GM12892 (cell line): ENCODE measurements at places on chromosomes 6 and 20.

DNA sequence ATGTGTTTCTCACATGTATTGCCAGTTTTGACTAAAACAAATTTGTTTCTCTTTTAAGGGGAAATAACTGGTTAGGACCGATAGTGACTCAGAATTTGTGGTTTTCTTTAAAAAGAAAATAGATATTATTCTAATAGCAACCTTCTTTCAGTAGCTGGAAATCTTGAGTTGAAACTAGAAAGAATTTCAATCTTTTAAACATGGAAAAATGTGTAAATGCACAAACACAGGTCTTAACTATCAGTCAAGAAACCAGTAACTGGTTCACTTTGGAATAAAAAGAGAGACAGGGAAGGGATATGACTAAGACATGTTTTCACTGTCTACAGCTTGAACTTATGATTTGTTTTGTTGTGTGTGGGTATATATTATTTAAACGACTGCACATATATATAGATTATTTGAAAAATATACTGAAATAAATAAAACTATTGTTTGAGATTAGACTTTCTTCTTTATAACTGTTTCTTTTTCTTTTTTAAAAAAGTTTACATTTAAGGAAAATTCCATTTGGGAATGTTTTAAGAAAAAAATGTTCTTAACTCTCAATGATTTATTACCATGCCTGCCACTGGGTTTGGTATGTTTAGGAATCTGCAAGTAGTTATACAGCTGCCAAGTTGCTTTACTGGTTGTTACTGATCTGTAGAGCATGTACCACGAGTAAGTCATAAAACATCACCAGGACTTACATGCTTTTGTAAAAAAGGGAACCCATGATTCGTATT is 753.3 kb upstream of the MARCKS start:
- no peak for DNase-seq

DNA sequence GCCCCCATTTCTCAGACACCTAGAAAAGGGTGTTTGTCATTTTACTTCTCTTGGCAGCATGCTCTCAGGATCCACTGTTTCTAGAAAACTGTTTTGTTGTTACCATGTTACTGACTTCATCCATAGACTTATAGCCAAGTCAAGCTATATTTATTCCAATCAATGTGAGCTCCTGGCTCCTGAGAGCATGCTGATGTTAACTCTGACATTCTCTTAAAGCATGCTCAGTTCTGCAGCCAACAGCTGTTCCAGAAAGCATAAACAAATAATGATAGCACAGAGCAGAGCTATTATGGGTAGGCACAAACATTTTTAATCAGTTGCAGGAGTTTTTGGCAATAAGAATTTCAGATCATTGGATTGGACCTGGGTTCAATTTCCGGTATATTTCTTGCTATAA is 92.4 kb upstream of the CEP85L start:
- no peak for DNase-seq

GRCh38 chr20:53866794-53867740 is 203.3 kb downstream of the BCAS1 start:
- no peak for DNase-seq

DNA sequence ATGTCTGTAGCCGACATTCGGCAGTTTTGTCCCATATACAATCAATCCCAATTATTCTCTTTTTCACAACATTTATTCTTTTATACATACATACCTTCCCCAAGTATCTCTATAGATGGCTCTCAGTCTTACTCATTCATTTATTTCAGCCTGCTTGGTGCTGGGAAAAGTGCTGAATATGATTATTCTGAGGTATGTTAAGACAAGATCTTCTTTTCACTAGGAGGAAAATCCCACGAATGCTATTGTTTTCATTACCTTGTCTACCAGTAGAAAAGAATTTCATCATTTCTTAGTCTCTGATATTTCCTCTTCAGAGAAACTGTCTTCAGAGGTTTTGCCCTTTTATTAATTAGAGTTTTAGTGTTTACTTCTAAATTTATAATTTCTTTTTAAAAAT is 13.7 kb upstream of the BPIFA3 start:
- DNase-seq = no peak

- no peak for DNase-seq
Observed at GRCh38 chr6:43702534-43703440, 15.2 kb upstream of the MRPS18A start.

- no peak for DNase-seq
Observed at GRCh38 chr6:47650553-47651432, 47.6 kb upstream of the ADGRF4 start.

DNA sequence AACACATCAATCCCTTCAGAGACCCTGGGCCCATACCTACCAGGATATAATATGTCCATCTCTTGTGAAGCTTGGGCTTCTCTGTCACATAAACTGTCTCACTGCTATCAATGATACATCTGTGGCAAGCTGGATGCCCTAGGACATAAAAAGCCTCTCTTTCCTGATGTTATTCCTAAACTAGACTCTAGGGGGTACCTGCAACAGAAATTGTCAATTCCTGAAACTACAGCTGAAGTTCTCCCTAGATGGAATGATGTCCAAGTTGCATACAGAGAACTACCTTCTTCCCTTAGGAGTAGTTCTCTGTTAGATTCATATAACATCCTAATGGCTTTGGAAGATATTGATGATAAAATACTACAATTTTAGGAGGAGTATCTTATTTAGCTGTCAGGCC is 35.8 kb downstream of the TBX18 start:
- DNase-seq = no peak

DNA sequence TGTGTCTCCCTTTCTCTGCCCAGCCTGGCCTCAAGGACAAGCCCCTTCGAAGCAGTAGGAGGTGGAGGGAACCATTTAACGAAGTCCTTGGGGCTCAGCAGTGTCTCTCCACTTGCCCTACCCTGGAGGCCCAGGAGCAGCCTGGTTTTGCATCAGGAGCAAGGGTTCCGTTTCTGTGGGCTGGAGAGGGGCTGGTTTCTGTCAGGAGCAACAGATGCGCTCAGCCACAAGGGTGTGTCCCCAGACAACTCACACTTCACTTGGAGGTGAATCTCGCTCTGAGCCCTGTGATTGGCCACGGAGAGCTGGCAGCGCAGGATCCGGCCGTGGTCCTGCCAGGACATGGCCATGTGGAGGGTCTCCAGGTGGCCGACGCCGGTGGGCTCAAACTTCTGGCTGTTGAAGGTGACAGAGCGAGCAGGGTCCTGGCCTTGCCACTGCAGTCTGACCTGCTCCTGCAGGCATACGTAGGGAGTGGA is 6.9 kb downstream of the SIGLEC1 start:
- no peak for DNase-seq

DNA sequence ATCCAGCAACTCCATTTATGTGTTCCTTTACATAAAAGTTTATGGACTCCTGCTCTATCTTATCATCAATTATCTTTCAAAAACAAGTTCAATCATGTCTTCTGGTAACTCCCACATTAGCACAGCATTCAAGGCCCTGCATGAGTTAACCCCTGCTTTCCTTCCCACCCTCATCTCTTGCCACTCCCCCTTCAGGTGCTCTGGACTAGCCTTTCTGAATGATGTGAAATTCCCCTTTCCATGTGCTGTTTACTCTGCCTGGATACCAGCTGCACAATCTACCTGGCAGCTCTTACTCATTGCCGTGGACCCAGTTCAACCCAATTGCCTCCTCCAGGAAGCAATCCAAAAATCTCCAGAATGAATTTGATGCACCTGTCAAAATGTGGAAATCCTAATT is 11.9 kb downstream of the ADGRF4 start:
- no peak for DNase-seq

DNA sequence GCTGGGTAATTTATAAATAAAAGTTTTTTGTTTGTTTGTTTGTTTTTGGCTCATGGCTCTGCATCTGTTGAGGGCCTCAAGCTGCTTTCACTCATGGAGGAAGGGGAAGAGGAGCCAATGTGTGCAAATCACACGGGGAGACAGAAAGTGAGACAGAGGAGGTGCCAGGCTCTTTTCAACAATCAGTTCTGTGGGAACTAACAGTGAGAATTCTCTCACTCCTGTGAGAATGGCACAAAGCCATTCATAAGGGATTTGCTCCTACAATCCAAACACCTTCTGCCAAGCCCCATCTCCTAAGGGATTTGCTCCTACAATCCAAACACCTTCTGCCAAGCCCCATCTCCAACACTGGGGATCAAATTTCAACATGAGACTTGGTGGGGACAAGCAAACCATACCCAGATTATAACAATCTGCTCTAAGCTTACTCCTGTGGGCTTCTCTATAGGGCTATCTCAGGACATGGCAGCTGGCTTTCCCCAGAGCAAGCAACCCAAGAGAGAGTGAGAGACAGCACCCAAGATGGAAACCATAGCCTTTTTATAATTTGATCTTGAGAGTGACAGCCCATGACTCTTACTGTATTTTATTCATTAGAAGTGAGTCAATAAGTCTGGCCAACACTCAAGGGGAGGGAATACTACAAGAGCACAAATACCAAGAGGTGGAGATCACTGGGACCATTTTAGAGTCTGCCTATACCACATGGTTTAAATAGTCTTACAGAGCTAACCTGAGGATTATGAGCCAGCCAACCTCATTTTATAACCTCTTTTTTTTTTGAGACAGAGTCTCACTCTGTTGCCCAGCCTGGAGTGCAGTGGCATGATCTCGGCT is 22.8 kb upstream of the LRRC1 start:
- no peak for DNase-seq

DNA sequence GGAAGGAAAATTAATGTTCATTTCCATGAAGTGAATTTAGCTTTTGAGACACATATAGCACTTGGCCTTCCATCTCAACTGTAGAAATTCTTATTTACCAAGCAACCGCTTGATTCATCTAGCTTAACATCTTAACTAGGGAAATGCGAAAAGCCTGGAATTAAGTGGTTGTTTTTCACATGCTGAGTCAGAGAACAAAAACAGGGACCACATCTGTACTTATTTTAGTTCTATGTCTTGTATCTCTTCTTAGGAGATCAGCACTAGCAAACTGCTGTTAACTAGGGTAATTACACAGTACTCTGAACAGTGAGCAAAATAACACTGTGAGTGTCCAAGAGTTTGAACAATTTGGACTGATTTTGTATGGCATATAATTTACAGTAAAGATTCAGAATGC is 590.9 kb upstream of the NRSN1 start:
- no peak for DNase-seq

- no peak for DNase-seq
Observed at GRCh38 chr20:1209447-1210387, 6.5 kb downstream of the C20orf202 start.

DNA sequence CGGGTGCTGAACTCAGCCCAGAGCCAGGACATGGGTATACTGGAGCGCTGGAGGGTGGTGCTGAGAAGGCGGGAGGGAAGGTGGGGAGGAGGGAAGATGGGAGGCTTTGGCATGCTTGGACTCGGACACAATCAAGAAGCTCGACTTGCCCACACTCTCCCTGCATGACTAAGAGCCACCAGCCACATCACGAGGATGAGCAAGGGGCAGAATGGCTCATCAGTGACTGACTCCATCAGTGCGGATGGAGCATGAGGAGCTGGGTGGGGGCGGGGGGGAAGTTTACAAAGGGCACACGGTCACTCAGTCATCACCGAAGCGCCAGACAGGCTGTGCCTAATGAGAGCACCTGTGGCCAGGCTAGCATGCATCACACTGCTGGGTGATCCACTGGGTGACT is 222.8 kb downstream of the KIF16B start:
- no peak for DNase-seq

DNA sequence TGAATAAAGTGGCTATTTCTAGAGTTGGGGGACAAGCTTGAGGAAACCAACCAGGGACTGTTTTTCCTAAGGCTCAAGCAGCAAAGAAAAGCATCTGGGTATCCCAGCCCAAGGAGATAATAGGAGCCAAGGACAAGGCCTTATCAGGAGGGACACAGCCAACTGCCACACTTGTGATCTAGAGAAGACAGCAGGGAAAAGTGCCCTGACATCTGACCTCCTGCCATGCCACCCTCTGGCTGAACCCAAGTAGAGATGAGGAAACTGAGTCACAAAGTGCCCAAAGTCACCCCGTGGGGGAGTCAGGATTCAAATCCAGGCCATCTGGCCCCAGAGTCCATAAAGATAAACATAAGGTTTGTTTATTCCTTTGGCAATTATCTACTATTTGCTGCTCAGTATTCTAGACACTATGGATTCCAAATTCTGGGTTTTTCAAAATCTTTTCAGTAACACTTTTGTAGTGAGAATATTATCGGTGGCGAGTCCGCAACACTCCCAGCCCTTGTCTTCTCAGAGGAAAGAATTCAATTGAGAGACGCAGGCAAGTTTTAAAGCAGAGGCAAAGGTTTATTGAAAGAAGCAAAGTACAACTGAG is 3.5 kb upstream of the LBP start:
- DNase-seq = no peak

DNA sequence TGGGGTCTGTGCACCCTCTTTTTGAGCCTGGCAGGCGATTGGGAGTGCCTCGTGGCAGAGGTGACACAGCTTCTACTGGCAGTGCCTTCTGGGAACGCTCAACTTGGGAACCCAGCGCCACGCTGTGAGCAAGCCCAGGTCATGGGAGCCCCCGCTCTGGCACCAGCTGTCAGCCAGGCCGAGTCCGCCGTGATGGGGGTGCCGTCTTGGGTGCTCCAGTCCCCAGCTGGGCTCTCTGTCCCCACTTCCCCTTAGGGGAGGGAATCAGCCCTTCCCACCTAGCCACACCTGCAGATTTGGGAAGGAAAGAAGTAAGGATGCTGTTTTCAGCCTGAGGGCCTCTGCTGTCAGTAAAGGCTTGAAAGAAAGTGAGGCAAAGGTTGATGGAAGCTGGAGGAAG is 31.0 kb upstream of the NTSR1 start:
- DNase-seq = no peak

DNA sequence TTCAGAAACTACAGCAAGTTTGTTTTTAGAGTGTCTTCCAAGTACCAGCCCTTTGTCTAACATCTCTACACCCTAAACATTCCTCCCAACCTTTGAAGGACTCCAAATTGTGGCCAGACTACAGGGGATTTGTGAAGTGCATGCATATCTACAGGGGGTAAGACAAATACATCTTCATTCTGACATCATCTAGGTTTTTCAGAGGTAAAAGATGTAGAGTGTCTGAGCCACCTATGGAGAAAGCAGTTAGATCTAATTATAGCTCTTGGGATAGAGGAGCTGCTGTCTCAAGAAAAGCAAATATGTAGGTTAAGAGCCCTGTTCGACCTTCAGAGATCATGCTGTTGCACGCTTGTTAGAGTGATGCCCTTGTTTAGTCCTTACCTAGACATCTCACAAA is 617.7 kb upstream of the AGPAT4 start:
- no peak for DNase-seq
